ENCODE measurements at places on chromosomes 4 and X. TPM values are rescaled to one million over a fixed set of nuclear protein-coding genes. Genes with fewer than 3 reads are reported as not detected.

DNA sequence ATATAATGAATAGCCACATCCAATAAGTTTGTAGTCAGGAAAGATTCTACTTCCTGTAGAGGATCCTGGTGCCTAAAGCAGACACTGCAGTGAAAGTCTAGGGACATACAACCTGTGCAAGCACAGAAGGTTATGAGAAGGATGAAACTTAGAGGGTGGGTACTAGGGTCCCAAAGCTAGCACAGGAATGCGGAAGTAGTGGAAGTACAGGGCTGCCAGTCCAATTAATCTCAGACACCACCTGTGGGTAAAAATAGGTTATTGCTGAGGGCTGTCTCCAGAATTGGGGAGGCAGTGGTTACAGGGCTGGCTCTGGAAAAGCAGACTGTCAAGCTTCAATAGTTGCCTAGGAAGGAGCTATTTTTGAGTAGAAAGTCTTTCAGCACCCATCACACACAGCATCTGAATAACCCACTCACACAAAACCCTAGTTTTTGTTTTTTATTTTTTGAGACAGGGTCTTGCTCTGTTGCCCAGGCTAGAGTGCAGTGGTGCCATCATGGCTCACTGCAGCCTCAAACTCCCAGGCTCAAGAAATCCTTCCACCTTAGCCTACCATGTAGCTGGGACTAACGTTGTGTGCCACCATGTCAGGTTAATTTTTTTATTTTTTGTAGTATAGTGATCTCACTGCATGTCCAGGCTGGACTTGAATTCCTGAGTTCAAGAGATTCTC is 50.8 kb upstream of the ELF2 start:
- H3K4me3 ChIP-seq = no peak overlapping the region
- no peak overlapping the region for H3K27ac ChIP-seq

GRCh38 chrX:2283111-2283859 is 217.5 kb downstream of the DHRSX start:
- DNase-seq = no peak
- H3K36me3 ChIP-seq = no peaks in the 10 kb centered on the region
- no peak overlapping the region for H3K4me3 ChIP-seq

Gene RTL9
- total RNA-seq = 0.10 TPM

Gene GABRA4
- total RNA-seq = not detected

GRCh38 chr4:147658501-147658900 is 25.5 kb downstream of the PRMT9 start:
- no peak overlapping the region for H3K27ac ChIP-seq
- no peaks in the 10 kb centered on the region for H3K4me1 ChIP-seq
- H3K27me3 ChIP-seq = no peaks in the 10 kb centered on the region
- H3K4me3 ChIP-seq = no peak overlapping the region
- DNase-seq = no peak
- peaks cover 8% of the 10 kb centered on the region for H3K36me3 ChIP-seq

Gene PCDH18
- total RNA-seq = 0.17 TPM

DNA sequence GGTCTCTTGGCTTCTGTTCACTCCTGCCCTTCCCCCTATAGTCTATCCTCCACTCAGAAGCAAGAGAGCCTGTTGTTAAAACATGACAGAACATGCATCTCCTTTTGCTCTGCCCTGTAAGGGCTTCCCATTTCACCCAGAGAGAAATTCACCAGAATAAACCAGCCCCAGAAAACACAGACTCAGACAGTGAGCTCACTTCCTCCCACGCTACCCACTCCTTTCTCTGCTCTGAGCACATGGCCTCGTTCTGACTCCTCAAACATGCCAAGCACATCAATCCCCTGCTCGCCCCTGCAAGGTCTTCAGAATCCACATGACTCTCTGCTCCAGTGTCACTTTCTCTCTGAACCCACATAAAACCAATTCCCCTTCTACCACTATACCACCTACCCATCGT is 50.4 kb downstream of the MID1 start:
- H3K27me3 ChIP-seq = no peaks in the 10 kb centered on the region
- H3K4me3 ChIP-seq = no peak overlapping the region
- H3K4me1 ChIP-seq = peaks cover 62% of the 10 kb centered on the region
- no peak overlapping the region for H3K27ac ChIP-seq
- DNase-seq = no peak

Gene SSX2B
- total RNA-seq = 0.42 TPM

Gene NDP
- total RNA-seq = not detected

Gene MAP7D2
- 0.15 TPM for total RNA-seq

Gene TET2
- 9.7 TPM for total RNA-seq

DNA sequence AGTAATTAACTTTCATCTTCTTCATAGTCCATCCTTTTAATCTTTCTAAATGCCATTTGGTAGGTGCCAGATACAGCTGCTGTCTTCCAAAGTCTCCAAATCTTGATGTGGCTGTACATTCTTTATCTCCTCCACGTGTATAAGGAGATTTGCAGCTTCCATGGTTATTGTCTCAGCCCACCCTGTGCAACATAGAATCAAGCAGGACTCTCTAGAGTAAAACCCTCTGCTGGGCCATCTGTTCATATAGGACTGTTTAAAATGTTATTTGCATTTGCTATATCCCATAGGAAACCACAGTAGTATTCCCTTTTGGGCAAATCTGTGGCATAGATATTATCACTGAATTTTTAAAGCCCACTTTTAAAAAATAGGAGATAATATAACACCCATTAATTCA is 527.2 kb upstream of the EPHA5 start:
- H3K36me3 ChIP-seq = no peaks in the 10 kb centered on the region
- H3K4me1 ChIP-seq = no peaks in the 10 kb centered on the region
- H3K27me3 ChIP-seq = no peaks in the 10 kb centered on the region
- DNase-seq = no peak
- no peak overlapping the region for H3K27ac ChIP-seq

GRCh38 chr4:73187325-73187724 is 71.3 kb downstream of the ANKRD17 start:
- no peaks in the 10 kb centered on the region for H3K4me1 ChIP-seq
- no peak overlapping the region for H3K27ac ChIP-seq
- no peaks in the 10 kb centered on the region for H3K27me3 ChIP-seq
- H3K36me3 ChIP-seq = no peaks in the 10 kb centered on the region

DNA sequence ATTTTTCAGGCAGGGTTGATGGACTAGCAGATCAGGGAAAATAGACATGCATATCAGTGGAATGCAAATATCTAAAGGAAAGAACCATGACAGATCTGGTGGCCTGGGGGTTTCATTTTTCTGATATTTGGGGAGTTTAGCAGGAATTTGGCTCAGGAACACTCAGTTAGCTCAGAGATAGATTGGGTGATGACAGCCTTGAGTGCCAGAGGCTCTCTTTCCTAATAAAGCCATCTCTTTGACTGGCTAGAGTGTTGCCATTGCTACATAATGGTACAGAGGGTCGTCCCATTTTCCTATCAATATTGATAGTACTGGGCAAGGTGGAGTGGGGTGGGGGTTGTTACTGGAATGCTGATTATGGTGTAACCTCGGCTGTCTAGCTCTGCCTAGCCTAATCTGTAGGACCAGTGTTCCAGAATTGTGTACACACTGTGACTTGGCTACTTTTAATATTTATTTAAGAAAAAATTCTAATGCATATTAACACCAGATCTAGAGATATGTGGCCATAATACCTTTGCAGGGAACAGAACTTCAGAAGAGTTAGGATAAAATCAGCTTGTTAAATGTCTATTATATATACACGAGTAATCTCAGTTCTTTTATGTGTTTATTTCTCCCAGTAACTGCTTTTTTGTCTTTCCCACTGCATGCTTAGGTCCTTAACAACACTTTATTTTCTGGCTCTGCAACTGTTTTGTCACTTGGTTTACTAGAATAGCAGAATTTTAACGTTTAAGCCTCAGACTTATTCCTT is 145.0 kb upstream of the SPOCK3 start:
- H3K36me3 ChIP-seq = no peaks in the 10 kb centered on the region
- H3K4me3 ChIP-seq = no peak overlapping the region
- H3K4me1 ChIP-seq = no peaks in the 10 kb centered on the region
- no peak overlapping the region for H3K27ac ChIP-seq
- H3K27me3 ChIP-seq = no peaks in the 10 kb centered on the region
- no peak for DNase-seq

DNA sequence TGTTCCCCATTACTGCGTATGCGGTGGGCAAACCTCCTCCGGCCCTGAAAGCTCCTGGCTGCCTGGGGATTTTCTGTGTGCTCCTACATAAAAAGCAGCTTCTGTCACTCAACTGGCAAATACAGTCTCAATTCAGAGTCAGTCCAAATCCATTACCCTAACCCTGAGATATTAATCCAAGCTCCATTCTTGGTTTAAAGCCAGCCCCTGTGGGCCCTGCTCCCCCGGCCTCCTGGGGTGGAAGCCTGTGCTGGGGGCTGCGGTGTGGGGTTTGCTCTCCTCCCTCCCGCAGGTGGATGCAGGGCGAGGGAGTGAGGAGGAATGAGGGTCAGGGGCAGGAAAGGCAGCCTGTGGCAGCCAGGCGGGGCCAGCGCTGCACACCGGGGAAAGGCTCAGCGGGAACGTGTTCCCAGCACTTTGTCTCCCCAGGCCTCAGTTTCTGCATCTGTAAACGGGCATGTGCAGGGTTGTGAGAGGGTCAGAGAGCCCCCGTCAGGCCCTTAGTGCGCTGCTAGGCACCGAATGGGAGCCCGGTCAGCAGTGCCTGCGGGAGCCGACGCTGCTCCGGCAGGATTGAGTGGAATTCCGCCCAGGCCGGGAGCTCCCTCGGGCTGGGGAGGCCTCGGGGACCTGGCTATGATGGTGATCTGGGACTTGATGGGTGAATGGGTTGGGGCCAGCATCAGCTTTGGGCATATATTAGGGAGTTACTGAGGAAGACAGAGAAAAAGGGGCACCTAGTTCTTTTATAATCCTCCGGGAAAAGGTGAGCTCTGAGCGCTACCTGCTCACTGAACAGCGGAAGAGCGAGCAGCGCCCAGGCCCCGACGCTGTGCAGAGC is 6.3 kb upstream of the RGS12 start:
- H3K4me3 ChIP-seq = no peak overlapping the region
- no peaks in the 10 kb centered on the region for H3K36me3 ChIP-seq
- no peak for DNase-seq
- H3K4me1 ChIP-seq = peaks cover 8% of the 10 kb centered on the region

GRCh38 chrX:133365871-133366611 is 49.2 kb downstream of the GPC4 start:
- no peaks in the 10 kb centered on the region for H3K4me1 ChIP-seq
- H3K4me3 ChIP-seq = no peak overlapping the region
- no peak for DNase-seq
- H3K27me3 ChIP-seq = no peaks in the 10 kb centered on the region
